ENCODE measurements at places on chromosomes 7 and 10.

GRCh38 chr7:100085515-100085914, 3.3 kb upstream of the COPS6 start:
- DNase-seq = no peak

- DNase-seq = no peak
These were observed 193.4 kb upstream of the VWC2 start for GRCh38 chr7:49580000-49580399.

- no peak for DNase-seq
These were observed at the start of gene CALCR for GRCh38 chr7:93574646-93575554. TSS of gene CALCR (minus strand) at chr7:93574724. CDS start at chr7:93486981, 87,743 bp downstream.

GRCh38 chr7:108282427-108282996, 152.4 kb upstream of the LAMB4 start:
- no peak for DNase-seq

GRCh38 chr10:71772832-71773220, 494 bp downstream of the VSIR start:
- DNase-seq = no peak

- DNase-seq = peak; percentile 55
These were observed 757 bp downstream of the ANKIB1 start for GRCh38 chr7:92246360-92247101.

DNA sequence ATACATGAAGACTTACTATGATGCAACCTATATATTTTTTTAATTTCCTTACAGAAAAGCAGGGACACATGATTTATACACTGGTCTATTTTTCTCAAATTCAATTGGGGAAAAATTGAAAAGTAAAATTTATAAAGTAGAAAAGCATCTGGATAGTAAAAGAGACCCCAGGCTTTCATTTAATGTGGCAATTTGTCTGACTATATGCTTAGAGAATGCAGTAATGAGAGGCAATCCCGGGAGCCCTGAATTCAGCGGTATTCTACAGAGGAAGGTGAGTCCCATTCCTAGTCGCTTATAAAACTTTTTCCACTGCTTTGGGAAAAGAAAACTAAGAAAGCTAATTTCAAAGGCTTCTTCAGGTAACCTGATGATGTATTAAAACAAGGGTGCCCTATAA, 167.1 kb downstream of the SEMA3D start:
- DNase-seq = no peak

GRCh38 chr10:55163388-55163979, 362.5 kb upstream of the PCDH15 start:
- DNase-seq = no peak

Data from mesenchymal stem cell (in vitro differentiated cells and primary cell).